Stimulated activated CD8-positive, alpha-beta memory T cell treated with anti-CD3 and anti-CD28 coated beads, Interleukin-2, amount 100 ng/mL, for 48 hours (primary cell): ENCODE measurements at places on chromosomes 5 and 9.

GRCh38 chr5:64666078-64666477 lies 24.2 kb upstream of the SHISAL2B start:
- no peak for DNase-seq

DNA sequence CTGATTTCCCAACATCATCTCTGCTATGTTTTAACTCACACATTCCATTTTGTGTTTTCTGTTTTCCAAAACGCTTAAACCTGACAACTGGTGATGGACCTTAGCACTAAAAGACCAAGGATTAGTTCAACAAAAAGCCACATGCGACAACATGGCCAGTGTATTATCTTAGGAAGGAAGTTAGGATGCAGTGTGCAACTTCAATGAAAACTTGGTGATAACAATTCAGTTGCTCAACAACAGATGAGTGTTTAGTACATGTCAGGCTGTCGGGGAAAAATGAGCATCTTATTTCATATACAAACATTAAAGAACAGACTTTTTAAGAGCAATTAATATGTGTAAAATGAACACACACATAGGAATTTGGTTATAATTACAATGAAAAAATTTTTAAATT lies 780.0 kb downstream of the SEMA5A start:
- no peak for DNase-seq

- DNase-seq, result no peak
Measured at GRCh38 chr9:128142061-128142460, 7.2 kb upstream of the LCN2 start.

DNA sequence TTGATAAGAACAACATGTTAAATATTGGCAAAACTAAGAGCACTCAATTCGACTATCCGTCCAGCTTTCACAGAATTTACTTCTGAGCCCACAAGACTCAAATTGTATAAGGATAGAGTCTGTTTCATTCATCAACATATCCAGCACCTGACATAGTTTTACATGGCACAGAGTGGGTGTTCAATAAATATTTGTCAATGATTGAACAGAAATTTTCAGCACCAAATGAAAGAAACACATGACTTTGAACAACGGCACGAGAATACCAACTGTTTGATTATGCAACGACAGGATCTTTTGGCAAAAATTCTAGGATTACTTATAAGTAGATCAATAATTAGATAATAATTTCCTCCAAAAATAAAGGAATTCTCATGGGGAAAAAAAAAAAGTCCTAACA lies 41.8 kb downstream of the SKP2 start:
- DNase-seq, result no peak

GRCh38 chr5:156942064-156942463 lies 21.0 kb downstream of the TIMD4 start:
- no peak for DNase-seq

DNA sequence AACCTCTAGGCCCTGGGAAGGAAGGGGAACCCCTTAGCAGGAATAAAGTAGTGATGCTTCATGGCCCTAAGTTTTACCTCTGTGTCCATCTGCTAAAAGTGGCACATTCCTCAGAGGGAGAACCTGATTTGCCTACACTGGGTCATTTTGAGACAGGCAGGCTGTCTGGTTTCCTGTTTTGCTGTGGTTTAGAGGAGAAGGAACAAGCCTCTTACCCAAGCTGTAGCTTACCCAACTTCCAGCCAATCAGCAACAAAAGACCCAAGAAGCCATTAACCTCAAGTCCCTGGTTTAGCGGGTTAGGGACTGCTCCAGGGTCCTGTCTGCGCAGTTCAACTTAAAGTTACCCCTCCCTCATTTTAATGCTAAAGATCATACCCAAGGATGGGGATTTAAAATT lies 411.0 kb downstream of the MAT2B start:
- no peak for DNase-seq

- DNase-seq, result no peak
Measured at GRCh38 chr5:22965960-22966359, 112.8 kb upstream of the CDH12 start.

- DNase-seq, result no peak
Measured at GRCh38 chr5:124061663-124062062, 549.7 kb downstream of the CSNK1G3 start.

GRCh38 chr9:131395157-131396098 lies 1.5 kb downstream of the PRRC2B start:
- no peak for DNase-seq

- DNase-seq, result no peak
Measured at GRCh38 chr5:147507480-147508126, 2.3 kb downstream of the DPYSL3 start.

- no peak for DNase-seq
Measured at GRCh38 chr5:167261309-167262100, 1029.9 kb upstream of the WWC1 start.

- no peak for DNase-seq
Measured at GRCh38 chr5:149133795-149134777, 7.2 kb upstream of the ABLIM3 start.

DNA sequence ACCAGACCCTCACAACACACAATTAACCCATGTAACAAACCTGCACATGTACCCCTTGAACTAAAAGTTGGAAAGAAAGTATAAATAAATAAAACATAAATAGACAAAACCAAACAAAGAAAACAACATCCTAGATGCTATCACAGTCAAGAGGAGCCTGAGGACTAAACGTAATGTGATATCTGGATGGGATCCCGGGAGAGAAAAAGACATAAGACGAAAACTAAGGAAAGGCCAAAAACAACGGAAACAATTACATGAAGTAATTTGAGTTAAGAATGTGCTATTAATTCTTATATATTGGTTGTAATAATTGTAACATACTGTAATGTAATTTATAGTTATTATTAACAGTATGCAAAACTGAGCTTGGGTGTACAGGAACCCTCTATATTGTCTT lies 793.9 kb downstream of the SEMA5A start:
- no peak for DNase-seq
